ENCODE measurements at places on chromosomes 7 and 10.

DNA sequence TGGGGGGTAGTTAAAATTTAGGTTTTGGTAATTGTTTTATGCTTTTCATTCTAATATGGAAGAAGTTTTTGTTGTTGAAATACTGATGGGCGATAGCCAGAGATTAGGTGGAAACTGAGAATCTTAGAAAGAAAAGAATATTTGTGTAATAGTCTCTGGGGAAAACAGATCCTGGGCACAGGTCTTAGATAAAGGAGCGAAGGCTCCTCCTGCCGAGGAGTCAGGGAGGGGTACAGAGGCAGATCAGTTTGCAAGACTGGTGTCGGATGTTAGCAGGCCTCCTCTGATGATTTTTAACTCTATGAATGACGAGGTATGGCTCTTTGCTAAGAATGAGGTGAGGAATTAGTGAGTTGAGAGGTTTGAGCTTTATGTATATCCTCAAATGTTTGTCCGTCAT is 339.7 kb downstream of the HGF start:
- no peak for DNase-seq

DNA sequence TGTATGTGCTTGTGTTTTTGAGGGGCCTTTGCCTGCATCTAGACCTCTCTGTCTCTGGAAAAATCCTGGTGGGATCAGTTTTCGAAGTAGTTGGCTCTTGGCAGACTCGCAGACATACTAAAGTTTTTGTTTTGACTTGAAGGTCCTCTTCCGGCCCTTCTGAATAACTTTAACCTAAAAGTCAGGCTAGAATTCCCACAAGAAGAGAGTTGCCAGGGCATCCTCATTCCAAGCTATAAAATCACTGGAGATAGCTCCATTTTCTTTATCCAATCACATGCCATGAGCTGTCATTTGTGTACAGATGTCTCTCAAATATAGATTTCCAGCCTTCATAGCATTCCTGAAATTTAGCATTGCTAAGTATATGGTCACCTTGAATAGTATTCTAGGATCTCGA is 967.8 kb downstream of the LRMDA start:
- DNase-seq: no peak

DNA sequence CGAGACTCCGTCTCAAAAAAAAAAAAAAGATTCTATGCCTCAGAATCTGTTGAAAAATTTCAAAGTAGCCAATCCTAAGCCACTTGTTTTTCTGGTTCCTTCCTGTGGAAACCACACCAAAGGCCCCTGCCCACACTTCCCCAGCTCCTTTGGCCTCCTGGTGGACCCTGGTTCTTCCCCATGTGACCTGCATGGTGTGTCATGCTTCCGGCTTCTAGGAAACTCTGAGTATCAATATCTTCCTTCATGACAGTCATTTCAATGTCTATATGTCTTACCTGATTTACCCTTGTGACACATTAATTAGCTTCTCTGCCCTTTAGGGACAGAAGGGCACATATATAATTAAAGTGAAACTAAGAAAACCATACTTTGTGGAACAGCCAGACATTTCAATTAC is 80.4 kb upstream of the GRB10 start:
- no peak for DNase-seq

DNA sequence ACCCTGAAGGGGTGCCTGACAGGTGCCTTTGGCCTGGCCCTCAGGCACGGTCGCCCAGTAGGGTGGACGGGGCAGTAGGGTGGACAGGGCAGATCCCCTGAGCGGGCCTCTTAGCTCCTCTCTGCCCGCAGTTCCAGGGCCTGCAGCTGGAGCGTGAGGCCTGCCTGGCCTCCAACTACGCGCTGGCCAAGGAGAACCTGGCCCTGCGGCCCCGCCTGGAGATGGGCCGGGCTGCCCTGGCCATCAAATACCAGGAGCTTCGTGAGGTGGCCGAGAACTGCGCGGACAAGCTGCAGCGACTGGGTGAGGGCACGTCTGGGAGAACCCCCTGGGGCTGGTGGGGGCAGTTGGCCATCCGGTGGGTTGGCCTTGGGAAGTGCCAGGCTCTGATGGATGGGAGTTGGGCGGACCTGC is 1.7 kb downstream of the VPS37D start:
- DNase-seq: no peak

- no peak for DNase-seq
Measured at GRCh38 chr7:28002638-28003037, 178.0 kb downstream of the JAZF1 start.

GRCh38 chr10:97207131-97207530 is 21.4 kb upstream of the SLIT1 start:
- DNase-seq: no peak

- no peak for DNase-seq
Measured at GRCh38 chr10:122135251-122136025, 135.7 kb upstream of the BTBD16 start.

GRCh38 chr7:94433224-94433623 is 38.5 kb downstream of the COL1A2 start:
- DNase-seq: no peak

- DNase-seq: no peak
Measured at GRCh38 chr7:22865602-22865960, 42.9 kb upstream of the TOMM7 start.

DNA sequence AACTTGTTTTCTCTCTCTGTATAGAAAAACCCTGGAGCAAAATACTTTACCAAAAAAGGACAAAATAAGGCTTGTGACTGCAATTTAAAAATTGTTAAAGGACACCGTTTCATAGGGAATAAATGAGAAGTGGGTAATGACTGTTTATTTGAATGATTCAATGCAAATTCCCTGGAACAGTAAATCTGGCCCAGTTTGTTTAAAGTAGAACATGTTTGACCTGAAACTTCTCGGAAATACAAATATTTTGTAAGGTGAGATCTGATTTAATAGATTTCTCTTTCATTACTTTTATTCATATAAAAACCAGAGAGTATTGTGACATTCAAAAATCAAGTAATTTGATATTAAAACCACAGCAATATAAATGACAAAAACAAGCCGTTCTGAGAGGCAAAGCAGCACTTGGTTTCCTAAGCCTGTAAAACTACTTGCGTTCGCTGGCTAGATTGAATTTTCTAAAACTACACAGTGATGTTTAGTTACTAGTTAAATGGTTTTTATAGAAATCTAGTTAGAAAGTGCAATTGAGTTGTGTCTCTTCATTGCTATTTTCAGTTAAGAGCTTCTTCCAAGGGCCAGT is 76.8 kb upstream of the PITRM1 start:
- no peak for DNase-seq

DNA sequence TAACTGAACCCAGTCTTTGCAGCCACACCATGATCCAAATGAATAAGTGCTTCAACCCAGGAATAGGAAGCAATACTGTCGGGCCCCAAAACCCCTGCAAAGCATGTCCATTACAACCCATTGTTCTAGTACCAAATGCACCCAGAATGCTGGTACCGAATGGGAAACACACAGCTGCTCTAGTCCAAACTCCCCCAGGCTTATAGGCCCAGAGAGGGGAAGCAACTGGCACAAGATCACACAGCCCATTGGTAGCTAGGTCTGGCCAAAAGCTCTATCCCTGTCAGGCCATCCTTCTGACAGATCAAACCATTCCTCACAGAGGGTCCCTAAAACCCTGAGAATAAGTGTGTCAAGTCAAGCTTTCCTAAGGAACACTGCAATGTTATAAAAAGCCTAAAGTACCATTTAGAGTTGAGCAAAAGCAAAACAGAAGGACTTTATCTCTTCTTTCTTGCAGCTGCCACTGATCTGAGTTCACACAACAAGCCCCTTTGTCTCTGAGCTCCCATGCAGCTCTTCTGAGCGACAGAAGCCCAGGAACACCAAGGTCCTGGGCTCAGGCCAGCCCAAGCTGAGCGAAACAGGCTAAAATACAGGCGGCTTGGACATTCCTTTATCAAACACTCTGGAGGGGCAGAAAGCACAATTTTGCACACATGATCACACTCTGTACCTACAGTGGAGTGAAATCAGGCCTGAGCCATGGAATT is 116.7 kb downstream of the SGMS1 start:
- DNase-seq: no peak

DNA sequence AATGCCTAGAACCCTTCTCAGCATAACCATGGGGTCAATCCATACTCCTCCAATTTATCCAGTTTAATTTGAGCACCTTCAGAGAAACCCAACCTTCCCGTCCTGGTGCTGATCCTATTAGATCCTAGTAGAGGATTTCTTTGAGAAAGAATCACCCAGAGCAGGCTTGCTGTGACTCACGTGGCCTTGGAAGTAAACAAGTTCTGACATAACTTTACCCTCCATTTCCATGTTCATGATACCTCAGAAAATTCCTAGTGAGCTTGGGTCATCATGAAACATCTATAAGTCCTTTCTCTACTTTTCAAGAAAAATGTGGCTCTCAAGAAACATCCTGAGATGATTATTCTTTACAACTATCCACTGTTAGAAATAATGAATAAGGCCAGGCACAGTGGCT is 71.7 kb downstream of the PRLHR start:
- no peak for DNase-seq

DNA sequence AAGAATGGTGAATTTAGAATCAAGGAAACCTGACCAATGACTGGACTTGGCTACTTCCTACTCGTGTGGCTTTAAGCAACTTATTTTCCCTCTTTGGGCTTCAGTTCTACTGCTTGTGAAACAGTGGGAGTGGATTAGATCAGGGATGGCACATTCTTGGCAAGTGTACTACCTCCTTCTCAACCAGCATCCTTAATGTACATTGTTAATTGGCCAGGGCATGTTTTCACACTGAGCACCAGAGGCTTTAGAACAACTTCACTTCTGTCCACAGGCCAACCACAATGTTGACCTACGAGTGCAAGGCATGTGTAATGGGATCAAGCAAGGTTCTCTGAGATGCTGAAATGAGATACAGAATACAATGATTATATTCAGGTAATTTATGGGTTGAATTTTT is 315.3 kb downstream of the ADRA2A start:
- peak; percentile 14 for DNase-seq

DNA sequence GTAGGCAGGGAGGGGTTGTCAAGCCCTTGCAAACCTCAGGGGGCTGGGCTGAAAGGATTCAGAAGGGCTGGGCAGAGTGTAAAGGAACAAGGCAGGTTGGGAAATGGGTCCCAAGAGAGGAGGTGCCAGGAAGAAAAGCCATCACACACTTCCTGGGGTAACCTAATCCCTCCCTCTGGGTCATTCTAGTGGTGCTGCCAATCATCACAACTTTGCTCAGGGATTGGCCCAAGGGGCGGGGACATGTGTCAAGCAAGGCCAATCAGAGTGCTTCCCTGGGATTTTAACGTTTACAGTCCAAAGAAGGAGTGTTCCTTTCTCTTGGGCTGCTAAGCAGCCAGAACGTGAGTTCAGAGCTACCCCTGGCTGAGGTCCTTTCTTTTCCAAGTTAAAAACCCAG is 57.1 kb upstream of the NPTX2 start:
- no peak for DNase-seq

DNA sequence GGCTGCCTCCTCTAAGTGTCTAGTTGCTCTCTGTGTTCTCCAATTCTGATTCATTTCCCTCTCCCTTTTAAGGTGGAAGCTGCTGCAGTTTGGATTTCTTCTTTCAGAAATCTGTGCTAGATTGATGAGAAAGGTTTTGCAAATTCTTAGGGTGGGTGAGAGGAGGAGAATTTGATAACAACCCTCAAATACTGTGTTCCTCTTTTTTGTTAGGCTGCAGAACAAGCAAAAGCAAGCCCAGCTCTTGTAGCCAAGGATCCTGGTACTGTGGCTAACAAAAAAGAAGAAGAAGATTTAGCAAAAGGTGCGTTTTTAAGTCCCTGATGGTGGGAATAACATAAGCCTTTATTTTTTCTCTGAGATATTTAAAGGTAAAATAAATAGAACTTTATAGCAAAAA is 49.1 kb downstream of the STAM start:
- no peak for DNase-seq

- no peak for DNase-seq
Measured at GRCh38 chr10:88966797-88967196, 14.2 kb upstream of the ACTA2 start.

DNA sequence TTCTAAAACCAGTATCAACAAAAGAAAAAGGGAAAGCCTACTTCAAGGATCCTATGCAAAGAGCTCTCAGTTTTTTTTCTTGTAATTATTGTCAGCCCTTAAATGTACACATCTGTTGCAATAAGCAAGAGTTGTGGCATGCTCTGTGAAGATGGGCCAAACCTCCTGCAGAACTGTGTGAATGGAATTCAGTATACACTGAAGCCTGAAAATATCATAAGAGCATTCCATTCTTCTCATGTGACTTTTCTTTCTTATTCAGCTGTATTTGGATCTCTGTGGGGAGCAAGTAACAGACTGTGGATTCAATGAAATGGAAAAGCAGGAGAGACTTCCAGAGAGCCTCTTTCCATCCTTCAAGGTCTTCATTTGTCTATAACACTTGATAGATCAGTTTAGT is 130.7 kb downstream of the SAMD9 start:
- peak; percentile 42 for DNase-seq

GRCh38 chr7:93031795-93032194 is 86.0 kb downstream of the SAMD9 start:
- DNase-seq: no peak
